ENCODE measurements at places on chromosomes 1 and 21.

- no peak for DNase-seq
Measured at GRCh38 chr1:170624146-170624545, 39.8 kb upstream of the PRRX1 start.

DNA sequence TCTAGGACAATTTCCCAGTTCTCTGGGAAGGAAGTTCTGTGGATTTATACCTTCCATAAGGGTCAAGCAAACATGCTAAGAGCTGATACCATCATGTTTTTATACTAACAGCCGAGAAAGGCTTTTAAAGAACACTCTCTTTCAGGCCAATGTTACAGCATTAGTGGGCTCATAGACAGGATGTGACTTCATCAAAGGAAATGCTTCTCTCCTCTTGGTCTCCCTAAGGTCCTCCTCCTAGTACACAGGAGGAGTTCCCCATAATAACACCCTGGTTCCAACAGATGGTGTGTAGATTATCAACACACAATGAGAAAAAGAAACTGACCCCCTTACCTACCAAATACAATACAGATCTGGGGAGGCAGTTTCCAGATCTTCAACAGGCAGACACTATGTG is 26.7 kb upstream of the GLIS1 start:
- DNase-seq: no peak

GRCh38 chr1:109274533-109275476 is 8.1 kb downstream of the PSRC1 start:
- DNase-seq: peak; percentile 78

DNA sequence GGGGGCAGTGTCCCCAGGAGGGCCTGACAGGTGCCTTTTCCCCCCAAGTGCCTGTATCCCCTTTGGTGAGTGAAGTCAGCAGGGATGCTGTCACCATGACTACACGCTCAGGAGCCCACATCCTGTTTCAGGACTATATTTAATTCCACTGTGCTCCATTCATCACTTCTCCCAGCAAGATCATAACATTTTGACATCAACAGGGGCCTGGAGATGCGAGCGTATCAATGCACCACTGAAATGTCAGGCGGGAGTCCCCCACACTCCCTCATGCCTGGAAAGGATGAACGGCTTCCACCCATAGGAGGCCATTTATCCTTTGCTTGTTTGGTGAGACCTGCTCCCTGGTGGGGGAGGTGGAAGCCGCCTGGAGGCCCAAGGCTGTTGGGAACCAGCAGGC is 119.1 kb downstream of the PTPRU start:
- DNase-seq: no peak

- DNase-seq: no peak
Measured at GRCh38 chr1:6059866-6060265, 14.2 kb downstream of the KCNAB2 start.

DNA sequence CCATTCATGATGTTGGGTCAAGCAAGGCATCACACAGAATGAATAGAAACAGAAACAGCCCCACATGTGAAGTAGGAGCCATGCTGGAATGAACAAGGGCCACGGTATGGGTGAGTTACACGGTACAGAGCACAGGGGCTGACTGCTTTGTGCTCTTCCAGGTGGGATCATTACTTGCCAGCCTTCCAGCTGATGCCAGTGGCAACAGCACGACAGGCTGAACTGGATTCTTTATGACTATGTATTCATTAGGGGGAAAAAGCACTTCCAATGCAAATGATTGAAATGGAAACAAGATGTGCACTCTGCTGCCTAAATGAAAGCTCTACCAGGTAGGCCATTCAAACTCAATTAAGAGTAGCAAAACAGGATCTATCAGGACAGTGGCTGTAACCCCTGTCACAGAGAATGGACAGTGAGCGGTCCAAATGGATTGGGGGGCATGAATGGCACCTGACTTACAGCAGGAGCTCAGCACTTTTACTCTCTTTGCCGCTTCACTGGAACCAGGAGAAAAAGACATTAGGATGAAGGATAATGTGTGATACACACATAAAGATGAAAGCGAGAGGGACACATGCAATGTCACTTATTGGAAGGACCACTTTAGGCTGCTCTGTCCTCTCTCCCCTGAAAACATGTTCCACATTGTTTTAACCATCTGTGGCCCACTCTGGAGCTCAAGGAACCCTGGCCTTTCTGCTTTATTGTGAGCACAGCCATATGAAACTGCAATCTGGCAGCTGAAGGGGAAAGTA is 23.4 kb upstream of the IRF2BP2 start:
- DNase-seq: no peak

DNA sequence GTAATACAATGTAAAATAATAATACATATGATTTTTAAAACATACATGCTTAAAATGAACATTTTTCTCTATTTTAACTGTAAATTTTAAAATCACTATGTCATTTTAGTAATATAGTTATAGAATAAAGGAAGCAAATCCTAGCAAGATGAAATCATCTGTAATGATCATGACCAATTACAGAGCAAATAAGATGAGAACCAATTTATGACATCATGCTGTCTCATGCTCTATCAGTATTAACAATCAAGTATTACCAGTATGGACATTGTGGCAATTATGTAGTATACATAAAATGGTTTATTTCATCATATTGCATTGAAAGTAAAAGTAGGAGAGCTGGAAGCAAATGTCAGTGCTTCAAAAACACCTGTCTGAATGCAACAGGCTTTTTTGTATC is 255.0 kb downstream of the VAV3 start:
- DNase-seq: no peak

DNA sequence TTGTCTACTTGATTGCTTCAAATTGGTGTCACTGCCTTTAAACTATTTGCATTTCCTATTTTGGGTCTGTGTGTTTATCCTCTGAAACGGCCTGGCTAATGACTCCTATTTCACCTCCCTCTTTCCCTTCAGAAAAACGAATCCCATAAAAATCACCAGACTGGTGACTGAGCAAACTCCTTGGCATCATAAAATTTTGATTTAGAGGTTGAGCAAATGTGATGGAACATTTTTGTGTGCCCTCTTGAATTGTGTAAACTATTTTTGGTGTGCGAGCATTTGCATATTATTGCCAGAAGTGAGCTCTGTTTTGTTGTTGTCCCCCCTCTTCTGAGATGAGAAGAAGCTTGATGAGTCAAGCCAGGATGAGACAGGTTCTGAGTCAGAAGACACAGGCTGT is 316.1 kb downstream of the AJAP1 start:
- no peak for DNase-seq

DNA sequence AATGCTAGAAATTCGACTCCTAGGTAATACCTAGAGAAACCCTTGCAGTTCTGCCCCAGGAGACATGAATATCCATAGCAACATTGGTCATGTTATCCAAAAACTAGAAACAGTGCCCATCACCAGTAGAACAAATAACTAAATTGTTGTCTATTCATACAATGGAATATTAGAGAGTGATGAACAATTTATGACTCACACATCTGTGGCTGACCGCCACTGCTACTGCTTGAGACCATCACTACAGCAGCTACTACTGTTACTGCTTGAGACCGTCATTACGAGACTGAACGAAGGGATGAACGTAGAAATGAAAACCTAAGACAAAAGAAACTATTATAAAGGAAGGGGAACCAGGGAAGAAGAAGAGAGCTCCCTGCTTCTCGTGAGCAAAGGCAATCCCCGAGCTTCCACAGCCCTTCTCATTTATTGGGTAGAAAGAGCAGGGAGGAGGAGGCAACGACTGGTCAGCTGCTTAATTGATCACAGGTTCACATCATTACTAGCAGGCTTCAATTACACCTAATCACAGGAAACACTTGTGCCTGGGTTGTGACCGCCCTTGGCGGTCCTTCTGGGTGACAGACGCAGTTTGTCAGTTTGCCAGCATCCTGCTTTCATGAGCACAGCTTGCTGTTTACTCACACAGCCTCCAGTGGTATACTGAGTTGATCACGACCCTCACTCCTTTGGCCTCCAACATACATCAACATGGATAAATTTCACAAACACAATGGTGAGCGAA is 14.1 kb upstream of the PADI4 start:
- no peak for DNase-seq

DNA sequence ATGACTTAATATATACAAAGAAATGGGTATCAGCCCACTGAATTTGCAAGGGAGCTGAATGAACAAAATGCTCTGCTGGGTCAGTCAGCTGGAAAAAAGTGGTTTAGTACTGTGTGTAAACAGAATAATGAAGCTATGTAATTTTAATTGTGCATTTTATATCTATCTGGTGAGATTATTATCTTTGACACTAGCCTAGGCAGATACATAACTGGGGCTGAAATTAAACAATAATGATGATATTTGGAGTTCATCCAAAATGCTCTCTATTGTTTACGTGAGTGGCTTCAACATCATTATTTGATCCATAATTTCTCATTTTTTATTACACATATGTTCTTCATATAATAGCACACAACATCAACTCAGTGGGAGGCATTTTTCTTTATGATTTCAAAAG is 208.5 kb upstream of the SNX7 start:
- peak; percentile 40 for DNase-seq

DNA sequence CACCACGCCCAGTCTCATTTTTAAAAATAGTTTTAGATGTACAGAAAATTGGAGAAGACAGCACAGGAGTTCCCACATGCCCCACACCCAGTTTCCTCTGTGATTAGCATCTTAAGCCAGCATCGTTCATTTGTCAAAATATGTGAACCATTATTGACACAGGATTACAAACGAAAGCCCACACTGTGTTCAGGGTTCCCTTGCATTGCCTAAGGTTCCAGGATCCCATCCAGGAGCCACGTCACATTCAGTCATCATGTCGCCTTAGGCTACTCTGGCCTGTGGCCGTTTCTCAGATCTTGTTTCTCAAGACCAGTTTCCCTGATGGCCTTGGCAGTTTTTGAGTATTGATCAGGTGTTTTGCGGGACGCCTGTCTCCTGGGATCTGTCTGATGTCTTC is 34.7 kb upstream of the TNFRSF1B start:
- DNase-seq: no peak

DNA sequence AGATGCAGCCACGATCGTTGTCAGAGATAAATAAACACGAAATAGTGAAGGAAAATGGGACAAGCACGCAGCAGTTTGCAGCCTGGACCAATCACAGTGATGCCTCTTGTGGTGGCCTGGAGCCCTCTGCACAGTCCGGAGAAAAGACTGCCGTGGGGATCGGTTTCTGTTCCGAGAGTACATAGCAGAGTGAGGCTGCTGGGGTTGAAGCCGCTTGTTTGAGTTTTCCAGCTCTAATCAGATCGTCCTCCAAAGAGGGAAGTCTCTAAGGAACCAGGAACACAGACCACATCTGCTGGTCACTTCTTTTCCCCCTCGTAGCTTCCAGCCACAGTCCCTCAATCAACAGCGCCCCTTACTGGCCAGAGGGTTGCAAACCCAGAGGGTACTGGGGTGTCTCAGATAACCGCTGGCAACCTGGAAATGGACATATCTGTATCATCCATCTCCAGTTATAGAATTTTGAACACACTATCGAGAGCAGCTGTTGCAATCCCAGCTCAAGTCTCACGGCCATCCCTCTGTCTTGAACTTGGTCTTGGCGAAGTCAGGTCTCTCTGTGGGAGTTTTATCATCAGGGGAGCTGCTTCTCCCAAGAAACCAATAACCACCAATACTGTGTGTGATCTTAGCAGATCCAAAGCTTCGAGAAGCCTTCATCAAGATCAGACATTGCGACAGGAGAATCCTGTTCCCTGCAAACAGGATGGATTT is 57.4 kb downstream of the OLIG1 start:
- peak; percentile 86 for DNase-seq

DNA sequence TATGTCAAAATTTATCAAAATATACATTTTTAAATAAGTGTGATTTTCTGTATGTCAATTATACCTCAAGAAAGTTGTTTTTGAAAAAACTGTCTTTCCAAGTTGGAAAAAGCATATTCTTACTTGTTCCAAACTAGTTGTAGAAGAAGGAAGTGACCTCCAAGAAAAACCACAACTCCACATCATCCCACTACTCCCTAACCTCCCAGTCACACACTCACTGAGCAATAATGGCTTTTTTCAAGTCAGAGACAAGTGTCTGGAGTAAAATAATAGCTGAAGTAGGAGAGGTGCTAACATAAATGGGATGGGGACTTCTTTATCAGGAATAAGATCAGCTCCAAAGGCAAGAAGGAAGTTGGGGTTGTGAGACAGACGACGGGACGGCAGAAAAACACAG is 13.4 kb downstream of the EPRS1 start:
- no peak for DNase-seq

- no peak for DNase-seq
Measured at GRCh38 chr1:198778049-198778448, 139.2 kb downstream of the PTPRC start.

GRCh38 chr1:225934711-225935110 is 6.3 kb downstream of the LEFTY2 start:
- no peak for DNase-seq

GRCh38 chr1:157008502-157008901 is 37.0 kb downstream of the ARHGEF11 start:
- no peak for DNase-seq

- no peak for DNase-seq
Measured at GRCh38 chr1:5562769-5563168, 429.5 kb downstream of the NPHP4 start.

- peak; percentile 67 for DNase-seq
Measured at GRCh38 chr1:180911640-180912191, 981 bp upstream of the KIAA1614 start.

DNA sequence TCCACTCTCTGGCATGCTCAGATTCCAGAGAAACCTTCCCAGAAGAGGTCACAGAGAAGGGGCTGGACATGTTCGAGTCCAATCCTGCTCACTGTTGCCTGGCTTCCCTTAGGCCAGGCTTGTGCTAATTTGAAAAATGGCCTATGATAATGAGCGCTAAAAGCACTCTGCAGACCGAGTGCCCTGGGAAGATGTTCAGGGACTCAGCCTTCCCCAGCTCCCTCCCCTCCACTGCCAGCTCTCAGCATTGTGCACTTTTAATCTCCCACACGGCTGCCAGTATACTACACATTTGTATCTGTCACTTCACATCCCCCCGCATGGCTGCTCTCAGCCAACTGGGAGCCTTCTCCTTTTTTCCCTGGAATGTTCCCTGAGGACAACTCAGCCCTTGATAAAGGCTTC is 24.1 kb downstream of the FAM163A start:
- DNase-seq: no peak

DNA sequence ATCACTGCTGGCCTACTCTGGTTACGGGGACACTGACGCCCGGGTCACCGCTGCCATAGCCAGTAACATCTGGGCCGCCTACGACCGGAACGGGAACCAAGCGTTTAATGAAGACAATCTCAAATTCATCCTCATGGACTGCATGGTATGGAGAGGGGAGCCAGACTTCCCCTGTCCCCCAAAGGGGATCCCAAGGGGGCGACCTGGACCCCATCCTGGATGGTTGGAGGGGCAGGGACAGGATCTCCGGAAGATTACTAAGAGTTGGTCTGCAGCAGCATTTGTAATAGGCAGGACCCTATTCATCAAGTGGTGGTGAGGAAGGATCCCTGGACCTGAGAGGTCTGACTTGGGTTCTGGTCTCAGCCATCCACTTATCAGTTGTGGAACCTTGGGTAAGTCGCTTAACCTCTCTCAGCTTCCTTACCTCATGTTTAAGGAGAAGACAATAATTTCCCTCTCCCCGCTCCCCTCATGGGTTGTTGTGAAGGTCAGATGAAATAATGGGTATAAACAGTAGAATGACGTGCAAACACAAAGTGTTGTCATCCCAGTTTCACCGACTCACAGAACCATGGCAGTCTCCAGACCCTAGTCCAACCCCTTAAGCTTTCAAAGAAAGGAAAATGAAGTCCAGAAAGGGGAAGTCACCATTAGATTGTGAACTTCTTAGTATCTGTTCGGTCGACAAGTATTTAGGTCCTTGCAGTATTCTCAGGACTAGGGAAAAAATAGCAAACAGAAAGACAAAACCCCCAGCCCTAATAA is 883 bp downstream of the LAMTOR2 start:
- DNase-seq: no peak
